ENCODE measurements at places on chromosomes 12 and 14.

DNA sequence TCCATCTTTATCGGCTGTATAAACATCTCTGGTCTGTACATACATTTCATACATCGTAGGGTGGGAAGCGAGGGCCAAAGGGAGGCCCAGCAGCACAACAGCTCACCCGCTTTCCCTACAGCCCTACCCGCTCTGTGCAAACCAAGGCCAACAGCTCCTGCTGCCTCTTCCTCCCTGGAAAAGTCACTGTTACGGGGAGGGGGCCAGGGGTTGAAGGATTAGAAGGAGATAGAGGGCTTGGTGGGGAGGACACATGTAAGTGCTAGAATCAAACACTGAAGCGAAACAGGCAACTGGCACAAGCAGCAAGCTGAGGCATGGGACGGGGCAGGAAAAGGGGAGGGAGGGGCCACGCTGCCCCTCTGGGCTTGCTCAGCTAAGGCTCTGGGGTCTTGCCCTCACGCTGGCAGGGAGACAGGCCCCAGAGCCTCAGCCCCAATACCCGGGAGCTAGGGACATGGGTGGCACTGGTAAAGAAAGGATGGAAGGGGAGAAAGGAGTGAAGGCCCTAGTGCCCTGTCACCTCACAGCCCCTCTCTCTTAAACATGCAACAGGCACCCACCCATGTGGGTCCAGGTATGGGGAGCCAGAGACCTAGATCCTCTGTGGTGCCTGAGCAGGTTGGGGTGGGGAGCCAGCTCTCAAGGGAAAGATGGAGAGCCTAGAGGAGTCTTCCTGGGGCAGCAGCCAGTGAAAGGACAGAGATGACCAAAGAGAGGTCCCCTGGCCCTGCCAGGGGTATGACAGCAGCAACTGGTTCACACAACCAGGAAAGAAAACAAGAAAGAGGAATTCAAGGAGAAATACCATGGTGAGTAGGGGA lies 14.4 kb downstream of the SPRYD3 start:
- no peak for DNase-seq

- DNase-seq: no peak
Observed at GRCh38 chr12:124883263-124884130, 19.8 kb upstream of the SCARB1 start.

DNA sequence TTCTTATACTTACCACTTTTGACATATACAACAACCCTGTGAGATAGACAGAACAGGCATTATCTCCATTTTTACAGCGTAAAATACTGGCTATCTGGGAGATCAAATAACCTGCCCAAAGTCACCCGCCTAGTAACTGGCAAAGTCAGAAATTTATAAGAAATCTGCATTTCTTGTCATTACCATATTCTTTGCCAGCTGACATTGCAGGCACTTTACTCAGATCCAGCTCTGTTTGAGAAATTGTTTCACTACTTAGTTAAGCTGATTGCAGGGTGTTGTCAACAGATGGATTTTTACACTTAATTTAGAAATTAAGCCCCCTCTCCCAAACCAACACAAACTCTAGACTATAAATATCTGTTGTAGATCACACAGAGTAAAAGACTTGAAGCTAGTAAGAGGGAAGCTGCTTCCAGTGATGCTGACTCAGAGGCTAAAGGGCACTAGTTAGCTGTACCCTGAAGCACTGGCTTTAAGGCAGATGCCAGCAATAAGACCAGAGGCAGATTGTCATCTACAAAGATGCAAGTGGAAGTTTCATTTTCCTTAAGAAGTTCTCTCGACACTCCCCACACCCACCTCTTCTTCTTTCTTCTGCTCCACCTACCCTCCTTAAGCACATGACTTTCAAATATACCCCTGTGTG lies 153.1 kb downstream of the ANO6 start:
- no peak for DNase-seq

- DNase-seq: no peak
Observed at GRCh38 chr12:91722072-91722471, 423.6 kb downstream of the BTG1 start.

DNA sequence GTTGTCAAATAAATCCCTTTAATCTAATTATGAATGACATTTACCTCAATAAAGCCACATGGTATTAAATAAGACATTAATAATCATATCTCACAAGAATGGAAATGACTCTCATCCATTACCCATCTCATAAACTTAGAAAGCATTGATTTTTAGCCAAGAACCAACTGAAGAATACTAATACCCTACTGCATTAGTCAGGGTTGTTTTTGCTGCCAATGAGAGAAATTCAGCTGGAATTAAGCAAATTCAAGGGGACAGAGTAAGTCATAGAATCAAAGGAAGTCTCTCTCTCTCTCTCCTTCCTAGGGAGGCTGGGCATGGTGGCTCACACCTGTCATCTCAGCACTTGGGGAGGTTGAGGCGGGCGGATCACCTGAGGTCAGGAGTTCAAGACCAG lies 41.6 kb downstream of the NDUFA12 start:
- no peak for DNase-seq

DNA sequence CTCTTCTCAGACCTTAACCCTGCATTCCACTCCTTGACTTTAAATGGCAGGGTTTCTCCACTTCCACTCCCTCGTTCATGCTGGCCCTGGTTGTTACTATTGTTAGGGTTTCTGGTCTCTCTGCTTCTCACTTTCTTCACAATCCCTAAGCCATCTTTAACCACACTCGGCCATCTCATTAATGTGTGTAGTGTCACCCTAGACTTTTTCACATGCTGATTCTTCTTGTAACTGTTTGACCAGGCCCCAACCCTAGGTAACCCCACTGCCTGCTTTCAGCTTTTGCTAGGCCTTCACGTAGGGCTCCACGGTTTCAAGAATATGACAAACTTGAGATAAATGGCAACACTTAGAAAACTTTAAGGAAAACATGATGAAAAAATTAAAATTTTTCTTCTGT lies 195.1 kb downstream of the IPO8 start:
- DNase-seq: no peak

- no peak for DNase-seq
Observed at GRCh38 chr12:109092497-109093021, 713 bp downstream of the ALKBH2 start.

- DNase-seq: no peak
Observed at GRCh38 chr14:95453713-95453980, 62.8 kb downstream of the SYNE3 start.

DNA sequence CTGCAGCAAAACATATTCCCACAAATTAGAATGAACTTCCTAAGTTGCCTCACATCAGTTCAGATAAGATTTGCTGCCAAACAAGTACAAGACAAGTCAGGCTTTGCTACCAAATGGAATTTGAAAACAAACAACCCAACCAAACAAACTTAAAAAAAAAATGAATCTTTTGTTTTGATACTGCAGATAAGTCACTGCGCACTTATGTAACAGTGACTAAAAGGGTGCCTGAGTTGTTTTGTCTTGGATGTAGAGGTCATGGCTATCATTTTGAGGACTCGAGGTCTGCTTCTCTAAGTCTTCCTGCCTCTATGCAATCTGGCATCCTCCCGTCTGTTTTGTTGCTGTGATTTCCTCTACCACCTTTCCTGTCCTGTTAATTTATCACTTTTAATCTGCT lies 11.1 kb upstream of the EPS8 start:
- no peak for DNase-seq

GRCh38 chr12:28776220-28776619 lies 372.9 kb upstream of the FAR2 start:
- no peak for DNase-seq

- no peak for DNase-seq
Observed at GRCh38 chr14:60933920-60934655, 46.8 kb downstream of the TRMT5 start.

- DNase-seq: no peak
Observed at GRCh38 chr12:29599381-29599780, 101.9 kb upstream of the OVCH1 start.

- DNase-seq: no peak
Observed at GRCh38 chr12:53210843-53211242, 3.8 kb upstream of the ITGB7 start.

DNA sequence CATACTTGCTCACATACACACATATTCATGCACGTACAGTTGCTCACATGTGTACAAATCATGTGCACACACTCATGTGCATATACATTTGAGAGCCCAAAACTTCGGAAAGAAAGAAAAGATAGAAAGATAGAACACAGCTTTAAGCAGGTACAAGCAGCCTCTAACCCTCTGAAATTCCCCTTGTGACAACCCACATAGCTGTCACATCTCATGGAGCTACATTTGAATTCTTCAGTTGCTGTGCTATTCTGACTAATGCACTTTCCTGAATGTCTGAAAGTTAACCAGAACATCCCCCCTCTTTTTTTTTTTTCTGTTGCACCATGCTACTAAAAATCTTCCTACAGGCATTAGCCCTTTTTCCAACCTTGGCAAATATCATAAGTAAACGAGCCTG lies 51.9 kb upstream of the KCNA5 start:
- no peak for DNase-seq

GRCh38 chr12:52942901-52943181 lies 6.1 kb upstream of the KRT18 start:
- no peak for DNase-seq

DNA sequence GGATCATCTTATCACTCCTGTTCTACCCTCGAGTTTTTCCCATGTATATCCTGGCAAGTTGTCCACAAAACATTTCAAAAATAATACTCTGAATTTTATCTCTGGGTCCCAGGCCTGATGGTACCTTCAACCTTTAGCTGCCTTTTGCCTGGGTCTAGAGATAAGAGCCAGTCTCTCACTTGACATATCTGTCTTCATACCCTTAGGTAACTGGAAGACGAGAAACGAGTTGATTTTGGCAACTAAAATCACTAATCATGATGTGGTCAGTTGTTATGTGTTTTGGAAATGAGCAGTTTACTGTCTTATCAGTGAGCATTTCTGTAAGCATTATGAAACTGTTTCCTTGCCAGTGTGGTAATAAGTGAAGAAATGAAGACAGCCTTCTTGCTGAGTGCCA lies 6.3 kb downstream of the RNF10 start:
- no peak for DNase-seq

DNA sequence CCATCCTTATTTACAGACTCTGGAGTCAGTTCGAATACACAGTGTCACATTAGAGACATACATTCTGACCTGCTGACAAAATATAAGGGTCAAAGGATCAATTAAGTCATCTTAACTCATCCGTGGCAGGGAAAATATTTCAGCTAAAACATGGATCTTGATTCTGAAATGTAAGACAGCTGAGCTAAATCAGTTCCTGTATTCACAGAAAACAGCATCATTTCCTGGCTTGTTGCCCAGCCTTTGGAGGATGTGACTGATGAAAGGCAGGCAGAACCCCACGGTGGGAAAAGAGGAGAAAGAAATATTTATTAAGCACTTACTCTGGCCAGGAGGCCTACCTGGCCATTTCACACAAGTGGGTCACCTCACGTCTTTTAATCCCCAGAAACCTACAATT lies 101.9 kb downstream of the GAS2L3 start:
- no peak for DNase-seq

- DNase-seq: no peak
Observed at GRCh38 chr12:69988481-69989321, 163.7 kb downstream of the MYRFL start.

- DNase-seq: no peak
Observed at GRCh38 chr12:47860279-47860841, 40.7 kb upstream of the HDAC7 start.

GRCh38 chr14:90421001-90421631 lies 24.3 kb downstream of the CALM1 start:
- DNase-seq: no peak

DNA sequence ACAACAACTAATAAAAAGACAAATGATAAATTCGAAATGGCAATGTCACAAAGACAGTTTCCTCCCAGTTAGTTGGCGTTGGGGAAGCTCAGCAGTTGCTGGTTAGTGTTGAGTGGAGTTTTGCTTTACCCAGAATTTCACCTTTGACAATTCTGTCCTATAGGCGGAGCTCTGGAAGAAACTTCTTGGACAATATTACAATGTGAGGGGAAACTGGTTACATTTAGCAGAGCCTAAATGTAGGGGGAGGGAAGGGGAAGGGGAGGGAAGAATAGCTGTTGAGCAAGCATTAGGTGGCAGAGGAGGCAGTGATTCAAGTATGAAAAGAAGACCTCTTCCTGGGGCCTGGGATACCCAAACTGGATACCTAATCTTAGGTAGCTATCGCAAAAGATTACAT lies 51.4 kb downstream of the BDKRB1 start:
- DNase-seq: no peak

- DNase-seq: no peak
Observed at GRCh38 chr12:22048351-22049041, 2.5 kb downstream of the CMAS start.

DNA sequence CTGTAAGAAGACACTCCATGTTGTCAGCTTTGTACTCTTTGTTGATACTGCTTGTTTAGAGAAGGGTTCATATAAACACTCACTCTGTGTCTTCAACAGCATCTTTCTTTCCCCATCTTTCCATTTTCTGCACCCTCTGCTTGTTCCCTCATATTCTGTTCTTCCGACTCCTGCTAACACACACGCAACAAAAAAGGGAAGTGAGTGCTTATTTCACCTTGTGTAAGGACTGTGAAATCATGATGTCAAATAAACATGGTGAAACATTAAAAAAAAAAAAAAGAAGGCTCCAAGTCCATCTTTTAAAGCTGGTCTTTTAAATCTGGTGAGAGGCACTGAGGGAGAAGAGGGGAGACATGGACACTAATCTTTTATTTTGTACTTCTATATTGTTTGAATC lies 145.4 kb downstream of the RPAP3 start:
- no peak for DNase-seq

DNA sequence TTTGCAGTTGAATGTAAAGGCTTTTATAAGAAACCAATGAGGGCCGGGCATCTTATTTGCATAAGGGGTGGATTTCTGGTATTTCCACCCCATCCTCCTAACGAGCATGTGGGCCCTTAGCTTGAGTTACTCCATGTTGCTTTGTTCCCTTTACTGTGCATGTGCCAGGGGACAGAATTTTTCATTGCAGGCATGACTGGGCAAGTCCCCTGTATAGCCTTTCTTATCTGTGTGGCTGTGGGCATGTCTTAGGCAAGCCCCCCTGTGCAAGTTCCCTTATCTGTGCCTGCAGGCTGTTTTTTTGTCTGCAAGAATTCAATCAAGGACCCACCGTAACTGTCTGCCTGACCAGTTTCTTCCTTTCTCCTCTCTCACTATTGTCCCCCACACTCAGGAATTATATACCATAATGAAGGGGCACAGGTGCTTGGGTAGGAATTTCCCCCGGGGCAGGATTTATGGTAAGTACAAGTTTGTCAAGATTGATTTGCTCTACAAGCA lies 152.2 kb upstream of the CNOT2 start:
- no peak for DNase-seq

Data from germinal center (tissue), 1 donor.